Stimulated activated CD4-positive, alpha-beta T cell treated with anti-CD3 and anti-CD28 coated beads, Interleukin-1b, Interleukin-23, amount 100 ng/mL, for 4 hours (primary cell): ENCODE measurements at places on chromosomes 2 and 18.

GRCh38 chr2:44751754-44752479 lies 189.6 kb upstream of the SIX3 start:
- no peak for DNase-seq

DNA sequence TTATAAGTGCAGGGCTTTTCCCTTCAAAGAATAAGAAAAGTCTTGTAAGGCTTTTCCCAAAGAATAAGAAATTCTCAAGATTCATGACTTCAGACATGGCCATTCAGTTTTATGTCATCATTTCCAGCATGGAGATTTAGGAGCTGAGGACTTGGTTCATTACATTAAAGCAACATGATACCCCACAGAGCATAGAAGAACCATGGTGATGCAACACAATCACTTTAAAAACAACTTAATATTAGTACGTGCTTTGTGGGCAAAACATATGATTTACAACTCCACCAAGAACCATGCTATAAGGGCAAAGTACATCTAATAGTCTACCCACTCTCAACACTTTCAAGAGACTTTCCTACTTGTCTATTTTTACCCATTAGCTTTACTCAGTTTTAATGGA lies 214.4 kb downstream of the SRBD1 start:
- no peak for DNase-seq

GRCh38 chr2:173124441-173124840 lies 48.8 kb downstream of the MAP3K20 start:
- DNase-seq = no peak

DNA sequence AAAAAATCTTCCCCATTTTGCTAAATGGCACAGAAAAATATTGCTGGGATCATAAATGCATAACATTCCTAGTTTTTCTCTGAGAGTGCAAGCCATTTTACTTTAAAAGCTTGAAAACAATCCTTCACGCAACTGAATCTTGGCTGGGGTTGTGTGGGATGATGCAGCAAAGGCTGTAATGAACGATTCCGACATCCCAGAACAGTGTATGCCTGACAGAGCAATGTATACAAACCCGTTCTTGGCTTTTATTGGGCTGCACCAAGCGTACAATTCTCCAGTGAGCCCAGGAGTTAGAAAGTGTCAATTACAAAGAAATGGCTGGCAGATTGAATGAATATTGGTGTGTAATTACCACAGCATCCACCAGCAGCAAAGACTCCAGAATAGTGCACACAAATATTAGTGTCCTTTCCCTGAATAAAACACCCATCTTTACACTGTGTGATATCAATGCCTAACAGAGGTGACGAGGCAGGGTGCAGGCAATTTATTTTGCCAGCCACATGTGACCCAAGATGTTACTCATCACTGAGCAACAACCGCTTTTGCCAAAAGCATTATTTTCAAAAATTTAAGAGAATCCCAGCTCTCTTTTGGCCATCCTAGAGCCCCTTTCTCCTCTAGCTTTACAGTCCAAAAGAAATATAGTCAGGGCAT lies 578.6 kb upstream of the CHAC2 start:
- DNase-seq = no peak

- DNase-seq = no peak
Measured at GRCh38 chr2:151791545-151791944, 36.7 kb downstream of the ARL5A start.

DNA sequence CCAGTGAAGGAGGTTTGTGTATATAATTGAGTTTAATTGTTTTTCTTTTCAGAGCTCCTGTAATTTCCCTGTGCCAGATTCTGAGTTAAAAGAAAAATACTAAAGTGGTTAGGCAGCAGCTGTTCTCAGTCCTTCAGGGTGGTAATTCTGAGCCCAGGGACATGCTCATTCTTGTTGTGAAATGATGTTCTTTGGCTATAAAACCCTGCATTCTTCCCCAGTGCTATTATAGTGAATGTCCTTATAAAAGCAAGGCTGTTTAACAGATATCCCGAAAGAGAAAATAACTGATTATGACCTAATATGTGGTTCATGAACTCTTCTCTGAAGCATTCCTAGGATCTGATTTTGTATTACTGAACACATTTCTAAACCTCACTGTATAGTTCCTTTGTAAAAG lies 34.0 kb downstream of the ADAM23 start:
- DNase-seq = no peak

GRCh38 chr18:35811896-35812295 lies 160.6 kb upstream of the RMP24 start:
- no peak for DNase-seq

DNA sequence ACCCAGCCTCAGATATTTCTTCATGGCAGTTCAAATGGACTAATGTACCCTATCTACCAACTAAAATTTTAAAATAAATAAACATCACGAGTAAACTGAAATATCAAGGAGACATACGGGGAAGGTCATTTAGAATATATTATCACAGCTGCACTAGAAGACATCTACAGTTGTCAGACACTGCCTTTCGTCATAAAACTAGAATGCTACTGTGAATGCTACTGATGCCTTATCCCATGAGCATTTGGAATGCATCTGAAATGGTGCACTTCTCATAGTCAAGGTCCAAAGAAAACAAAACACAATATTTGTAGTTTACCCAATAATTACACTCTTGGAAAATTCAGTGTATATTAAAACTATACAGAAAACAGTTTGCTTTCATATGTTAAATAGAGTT lies 165.2 kb downstream of the MREG start:
- no peak for DNase-seq

GRCh38 chr18:24567199-24567598 lies 106.8 kb downstream of the HRH4 start:
- DNase-seq = no peak

DNA sequence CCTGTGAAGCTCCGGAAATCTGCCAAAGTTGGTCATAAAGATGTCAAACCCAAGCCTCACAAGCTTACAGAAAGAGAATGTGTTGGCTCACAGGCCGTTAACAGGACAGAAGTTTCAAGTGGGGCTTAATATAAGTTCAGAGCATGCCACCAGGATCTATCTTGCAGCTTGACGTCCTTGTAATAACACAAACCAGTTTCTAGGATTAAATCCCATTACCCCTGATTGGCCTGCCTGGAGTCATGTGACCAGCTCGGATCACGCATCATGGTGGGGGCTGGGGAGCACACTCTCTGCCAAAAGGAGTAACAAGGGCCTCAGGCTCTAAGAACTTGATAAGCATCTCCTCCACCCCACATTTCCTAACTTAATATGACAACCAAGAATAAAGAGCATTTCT lies 38.9 kb upstream of the SCG2 start:
- DNase-seq = no peak

DNA sequence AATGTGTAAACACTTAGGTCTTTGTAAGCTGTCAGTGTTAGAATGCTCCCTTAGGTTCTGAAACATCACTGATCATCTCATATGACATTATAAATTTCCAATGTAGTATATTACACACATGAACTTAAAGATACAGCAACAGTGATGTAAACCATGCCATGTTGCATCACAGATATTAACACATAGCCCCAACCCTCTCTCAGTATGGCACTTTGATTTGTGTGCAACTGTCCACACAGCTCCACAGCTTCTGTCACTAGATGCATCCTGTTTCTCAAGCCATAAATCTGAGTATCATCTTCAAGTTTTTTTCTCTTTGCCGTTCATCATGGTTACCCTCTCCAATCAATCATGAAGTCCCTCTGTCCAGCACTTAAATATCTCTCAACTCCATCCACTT lies 69.2 kb upstream of the LRP1B start:
- no peak for DNase-seq

GRCh38 chr18:21855432-21855831 lies 114.8 kb downstream of the MIB1 start:
- DNase-seq = no peak

- DNase-seq = no peak
Measured at GRCh38 chr2:179336782-179337534, 72.3 kb upstream of the SESTD1 start.

DNA sequence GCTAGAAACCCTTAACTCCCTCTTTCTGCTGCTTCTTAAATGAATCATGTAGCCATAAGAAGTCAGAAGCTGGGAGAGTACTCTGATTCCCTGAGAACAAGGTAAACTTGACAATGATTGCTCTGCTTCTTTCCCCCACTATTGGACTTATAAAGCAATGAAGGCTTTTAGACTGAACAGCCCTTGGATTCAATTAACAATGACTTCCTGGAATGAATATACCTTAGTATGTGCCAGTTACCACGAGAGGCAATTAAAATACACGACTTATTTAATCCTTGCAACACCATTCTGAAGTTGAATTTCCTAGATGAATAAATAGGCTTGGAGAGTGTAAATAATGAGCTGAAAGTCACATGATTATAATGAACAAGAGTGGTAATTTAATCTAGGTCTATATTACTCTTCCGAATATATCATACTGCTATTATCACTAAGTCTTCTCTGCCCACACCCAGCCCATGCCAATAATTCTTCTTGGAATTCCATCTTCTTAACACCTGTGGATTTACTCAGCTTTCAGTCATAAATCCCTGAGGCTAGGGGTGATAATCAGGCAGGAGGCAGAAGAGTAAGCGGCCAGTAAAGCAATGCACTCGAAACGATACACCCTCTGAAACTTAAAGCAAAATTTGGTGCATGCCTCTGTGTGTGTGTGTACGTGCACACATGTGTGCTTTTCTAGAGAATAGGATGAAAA lies 170.2 kb downstream of the ATAD2B start:
- no peak for DNase-seq

DNA sequence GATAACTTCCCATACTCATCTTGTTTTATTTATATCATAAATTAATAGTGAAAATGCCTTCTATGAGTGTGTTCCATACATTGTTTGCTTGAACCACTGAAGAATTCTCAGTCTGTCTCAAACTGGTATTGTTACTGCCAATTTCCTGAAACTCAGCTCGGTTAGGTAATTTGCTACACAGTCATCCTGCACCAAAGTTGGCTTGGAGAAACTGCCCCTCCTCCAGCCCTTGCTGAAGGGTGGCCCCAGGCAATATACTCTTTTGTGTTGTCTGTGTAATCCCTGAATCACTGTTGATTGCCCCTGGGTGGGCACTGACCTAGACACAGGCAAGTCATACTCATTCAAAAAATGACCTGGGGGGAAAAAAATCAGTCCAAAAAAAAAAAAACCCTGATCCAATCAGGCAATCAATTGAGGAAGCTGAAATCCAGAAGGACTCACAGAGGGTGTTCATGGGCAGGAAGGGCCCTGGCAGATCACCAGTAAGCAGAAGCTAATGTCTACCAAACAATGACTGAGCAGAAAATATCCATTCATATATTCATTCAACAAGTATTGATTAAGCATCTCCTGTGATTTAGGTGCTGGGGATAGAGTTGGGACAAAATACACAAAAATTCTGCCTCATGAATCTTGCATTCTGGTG lies 3.8 kb upstream of the SESTD1 start:
- no peak for DNase-seq

DNA sequence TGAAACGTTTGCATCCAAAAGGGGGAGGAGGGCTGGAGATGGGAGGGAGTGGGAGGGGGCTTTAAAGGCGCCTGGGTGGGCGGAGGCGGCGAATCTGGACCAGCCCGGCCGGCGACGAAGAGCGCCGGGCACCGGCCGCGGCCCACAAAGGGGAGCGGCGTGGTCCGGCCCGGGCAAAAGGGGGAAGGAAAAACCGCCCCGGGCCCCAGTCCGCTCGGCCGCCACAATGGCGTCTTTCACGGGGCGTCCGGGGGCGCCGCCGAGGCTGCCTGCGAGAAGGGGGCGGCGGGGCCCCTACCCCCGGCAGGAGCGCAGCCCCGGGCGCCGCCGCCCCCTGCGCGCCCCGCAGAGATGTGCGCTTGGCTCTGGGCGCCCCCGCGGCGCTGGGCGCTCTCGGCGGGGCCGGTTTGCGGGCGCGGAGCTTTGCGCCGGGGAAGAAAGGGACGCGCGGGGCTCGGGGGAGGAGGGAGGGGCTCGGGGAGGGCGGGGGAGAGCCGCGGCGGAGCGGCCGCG lies 108.1 kb upstream of the KCTD1 start:
- DNase-seq = no peak

DNA sequence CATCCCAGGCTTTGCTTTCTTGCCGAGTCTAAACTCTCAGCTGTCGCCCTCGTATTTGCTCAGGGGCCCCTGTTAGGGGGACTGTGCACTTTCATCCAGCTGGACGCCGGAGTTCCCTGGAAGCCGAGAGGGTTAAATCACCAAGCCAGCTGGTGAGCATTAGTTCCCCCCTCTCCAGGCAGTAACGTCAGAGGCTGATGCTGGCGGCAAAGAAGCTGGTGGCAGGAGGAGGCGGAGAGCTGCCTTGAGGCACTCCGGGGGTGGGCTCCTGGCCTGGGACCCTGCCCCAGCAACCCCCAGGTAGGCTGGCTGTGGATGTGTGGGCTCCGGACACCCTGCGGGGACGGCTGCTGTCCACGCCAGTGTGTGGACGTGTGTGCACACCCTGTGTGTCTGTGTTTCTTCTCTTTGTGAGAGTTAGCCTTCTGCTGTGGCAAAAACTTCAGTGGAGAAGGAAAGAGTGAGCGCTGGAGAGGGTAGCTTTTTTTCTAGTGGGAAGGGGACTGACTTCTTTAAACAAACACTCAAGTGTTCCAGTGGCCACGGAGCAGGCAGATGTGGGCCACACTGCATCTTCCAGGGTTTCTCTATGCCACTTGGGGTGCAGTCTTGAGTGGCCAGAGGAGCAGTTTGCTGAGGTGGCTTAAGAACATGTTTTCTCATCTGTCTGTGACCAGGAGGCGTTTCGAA lies 84.7 kb downstream of the GLI2 start:
- DNase-seq = no peak

DNA sequence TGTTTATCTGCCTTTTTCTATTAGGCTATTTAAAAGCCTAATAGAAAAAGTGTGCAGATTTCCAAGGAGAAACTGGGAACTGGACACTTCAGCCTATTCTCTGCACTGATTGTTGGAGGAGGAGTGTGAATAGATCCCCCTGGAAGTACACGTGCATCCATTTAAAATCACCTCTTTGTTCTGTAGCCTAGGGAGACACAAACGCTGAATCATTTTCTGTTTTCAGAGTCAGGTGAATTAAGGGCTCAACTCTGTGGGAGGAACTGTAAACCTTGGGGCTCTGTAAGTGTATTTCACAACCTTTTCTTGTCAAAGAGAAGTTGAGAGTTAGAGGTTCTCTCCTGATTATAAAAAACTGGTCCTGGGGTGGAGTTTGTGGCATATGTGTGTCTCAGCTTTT lies 159.7 kb downstream of the SPAG16 start:
- no peak for DNase-seq

DNA sequence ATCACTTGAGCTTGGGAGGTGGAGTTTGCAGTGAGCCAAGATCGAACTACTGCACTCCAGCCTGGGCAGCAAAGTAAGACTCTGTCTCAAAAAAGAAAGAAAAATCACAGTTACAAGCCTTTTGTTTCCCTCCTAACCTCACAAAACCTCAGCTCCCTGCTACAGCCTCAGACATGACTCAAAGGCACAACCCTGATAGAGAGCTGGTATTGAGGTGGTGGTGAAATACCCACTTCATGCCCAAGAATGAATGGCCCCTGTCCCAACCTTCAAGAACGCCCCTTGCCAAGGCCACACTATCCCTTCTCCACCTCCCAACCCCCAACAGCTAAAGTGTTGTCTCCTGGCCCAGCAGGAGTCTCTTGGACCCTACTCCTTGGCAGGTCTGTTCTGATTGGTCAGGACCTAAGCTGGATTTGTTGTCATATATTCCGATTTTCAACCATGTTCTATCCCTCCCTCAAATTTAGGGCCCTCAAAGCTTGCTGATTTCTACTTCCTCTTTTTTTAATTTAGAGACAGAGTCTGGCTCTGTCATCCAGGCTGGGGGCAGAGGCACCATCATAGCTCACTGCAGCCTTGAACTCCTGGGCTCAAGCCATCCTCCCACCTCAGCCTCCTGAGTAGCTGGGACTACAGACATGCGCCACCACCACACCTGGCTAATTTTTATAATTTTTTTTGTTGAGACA lies 61.9 kb upstream of the BZW1 start:
- DNase-seq = no peak
